Mesendoderm (in vitro differentiated cells): ENCODE measurements at places on chromosomes 5 and 9.

- no peak for DNase-seq
Observed at GRCh38 chr9:82202808-82203207, 214.2 kb downstream of the SPATA31D1 start.

DNA sequence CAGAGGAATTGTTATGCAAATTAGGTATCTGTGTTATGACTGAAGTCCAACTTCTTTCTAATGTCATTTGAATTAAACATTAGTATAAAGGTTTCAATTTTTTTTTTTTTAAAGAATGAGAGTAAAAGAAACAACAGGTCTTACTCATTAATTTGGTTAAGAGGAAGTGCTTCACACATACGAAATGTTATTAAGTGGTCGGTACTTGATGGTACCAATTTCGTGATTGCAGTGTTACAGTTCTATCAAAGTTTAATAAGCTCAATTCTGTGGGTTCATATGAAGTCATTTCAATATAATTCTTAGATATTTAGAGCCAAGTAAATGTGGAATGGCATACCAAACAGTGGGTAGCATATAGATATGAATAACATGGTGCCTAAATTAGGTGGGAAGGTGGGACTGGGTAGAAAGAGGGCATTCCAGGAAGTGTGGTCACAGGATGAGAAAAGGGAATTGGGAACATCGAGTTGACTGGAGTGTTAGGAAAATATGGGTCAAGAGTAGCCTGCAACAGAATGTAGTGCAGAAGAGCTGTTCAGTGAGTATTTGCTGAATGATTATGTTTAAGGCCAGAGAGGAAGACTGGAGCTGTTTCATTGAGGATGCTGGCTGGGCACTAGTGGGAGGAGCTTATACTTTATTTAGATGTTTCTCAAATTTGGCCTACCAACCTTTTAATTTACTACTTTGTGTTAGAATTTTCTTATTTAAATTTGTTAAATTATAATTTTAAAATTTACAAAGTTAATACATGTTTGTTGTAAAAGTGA, 34.1 kb upstream of the DHFR start:
- DNase-seq, result no peak

DNA sequence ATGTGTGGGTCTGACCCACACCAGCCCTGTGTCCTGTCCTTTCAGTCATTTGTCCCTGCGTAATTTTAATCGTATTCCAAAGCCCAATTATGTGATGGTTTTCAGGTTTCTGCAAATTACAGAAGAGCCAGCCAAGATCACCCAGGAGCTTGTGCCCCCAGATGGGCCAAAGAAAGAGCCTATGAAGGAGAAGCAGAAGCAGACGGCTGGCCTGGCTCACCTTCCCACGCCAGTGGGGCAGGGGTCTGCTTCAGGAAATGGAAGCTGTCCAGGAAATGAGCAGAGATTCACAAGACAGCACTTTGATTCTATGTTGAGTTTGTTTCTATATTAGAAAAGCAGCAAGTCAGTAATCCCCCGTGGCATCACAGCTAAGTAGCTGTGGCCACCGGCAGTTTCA, 11.7 kb downstream of the S1PR3 start:
- no peak for DNase-seq

- DNase-seq, result peak; percentile 53
Observed at GRCh38 chr5:118611332-118611945, 376.9 kb downstream of the DTWD2 start.

DNA sequence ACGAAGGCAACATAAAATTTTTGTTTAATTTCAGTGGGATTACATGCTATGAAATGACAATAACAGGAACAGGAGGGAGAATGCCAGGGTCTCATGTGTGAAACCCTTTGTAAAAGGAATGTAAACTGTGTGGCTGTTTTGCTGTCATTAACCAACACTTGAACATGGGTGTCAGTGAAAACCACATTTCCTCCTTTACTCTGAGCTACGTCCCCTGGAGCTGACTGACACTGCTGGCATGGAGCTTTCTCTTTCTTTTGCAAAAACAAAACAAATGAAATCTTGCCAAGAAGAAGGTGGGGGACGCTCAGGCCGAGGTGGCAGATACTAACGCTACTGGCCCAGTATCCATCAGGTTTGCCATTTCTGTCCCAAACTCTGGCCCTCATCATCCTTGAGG, 121.4 kb downstream of the DMRT2 start:
- no peak for DNase-seq

DNA sequence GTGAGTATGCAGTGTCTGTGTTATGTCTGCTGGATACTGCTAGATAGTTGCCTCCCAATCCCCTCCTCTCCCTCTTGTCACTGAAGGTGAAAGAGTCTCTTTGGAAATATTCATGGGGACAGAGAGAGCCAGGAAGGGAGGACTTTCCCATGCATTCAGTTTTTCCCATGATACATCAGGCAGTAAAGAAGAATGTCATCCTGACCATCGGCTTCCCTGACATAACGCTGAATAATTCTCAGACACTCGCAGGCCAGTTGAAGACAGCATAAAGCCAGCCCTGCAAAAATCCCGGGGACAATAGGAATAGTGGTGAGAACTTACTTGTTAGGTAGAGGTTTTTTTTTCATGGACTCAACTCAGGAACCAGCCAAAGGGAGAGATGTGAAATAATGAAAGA, 58.1 kb downstream of the KLF4 start:
- no peak for DNase-seq

- DNase-seq, result peak; percentile 16
Observed at GRCh38 chr9:14654932-14655331, 38.3 kb downstream of the ZDHHC21 start.

GRCh38 chr9:134784577-134785305, 95.9 kb upstream of the FCN2 start:
- no peak for DNase-seq

DNA sequence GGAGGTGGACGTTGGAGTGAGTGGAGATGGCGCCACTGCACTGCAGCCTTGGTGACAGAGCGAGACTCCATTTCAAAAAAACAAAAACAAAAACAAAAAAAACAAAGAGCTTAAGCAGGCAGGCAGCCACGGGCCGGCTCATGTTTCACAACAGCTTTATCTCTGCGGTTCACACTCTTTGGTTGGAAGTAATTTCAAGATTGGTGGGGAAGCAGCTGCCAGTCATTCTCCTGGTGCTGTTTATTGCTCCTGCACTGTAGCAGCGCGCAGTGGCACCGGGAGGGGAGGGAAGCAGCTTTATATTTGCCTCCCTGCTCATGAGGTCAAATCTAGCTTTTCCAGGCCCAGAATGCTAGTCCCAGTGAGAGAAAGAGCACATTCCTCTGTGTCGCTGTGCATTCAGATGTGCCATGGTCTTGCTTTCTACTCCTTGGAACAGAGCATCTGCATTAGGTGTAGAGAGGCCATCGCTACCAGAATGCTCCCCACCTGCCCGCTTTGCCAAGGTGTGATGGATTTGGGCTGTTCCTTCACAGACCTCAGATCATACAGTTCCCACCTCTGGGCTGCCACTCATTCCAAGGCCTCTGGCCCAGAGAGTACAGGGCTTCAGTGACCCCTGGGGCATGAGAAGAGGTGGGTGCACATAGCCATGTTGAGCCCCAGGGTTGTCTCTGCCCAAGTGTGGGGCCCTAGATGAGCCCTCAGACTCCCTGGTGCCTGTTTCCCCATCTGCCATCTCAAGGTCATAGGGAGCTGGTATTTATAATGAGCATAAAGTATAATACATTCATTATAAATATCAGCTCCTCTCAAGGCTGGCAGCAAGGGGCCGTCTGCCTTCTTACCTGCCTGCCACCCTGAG, 270.4 kb downstream of the MED10 start:
- DNase-seq, result no peak

DNA sequence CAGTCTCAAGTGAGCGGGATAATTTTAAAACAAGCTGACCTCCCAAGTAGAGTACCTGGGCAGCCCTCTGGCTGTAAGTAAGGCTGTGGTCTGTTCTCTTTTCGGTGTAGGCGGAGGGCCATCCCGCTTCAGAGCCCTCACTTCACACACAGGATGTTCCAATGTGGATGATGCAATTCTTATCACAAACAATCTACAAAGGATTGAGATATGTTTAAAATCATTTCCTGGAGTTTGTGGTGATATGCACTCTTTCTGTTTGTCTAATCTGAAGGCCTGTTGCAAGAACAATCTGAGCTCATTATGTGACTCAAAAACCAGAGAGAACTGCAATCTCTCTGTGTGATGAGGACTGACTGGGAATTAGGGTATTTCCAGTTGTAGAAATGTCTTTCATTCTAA, 42.5 kb downstream of the ITGA2 start:
- DNase-seq, result peak; percentile 40

GRCh38 chr9:129656795-129657390, 8.6 kb upstream of the PRRX2 start:
- DNase-seq, result no peak

DNA sequence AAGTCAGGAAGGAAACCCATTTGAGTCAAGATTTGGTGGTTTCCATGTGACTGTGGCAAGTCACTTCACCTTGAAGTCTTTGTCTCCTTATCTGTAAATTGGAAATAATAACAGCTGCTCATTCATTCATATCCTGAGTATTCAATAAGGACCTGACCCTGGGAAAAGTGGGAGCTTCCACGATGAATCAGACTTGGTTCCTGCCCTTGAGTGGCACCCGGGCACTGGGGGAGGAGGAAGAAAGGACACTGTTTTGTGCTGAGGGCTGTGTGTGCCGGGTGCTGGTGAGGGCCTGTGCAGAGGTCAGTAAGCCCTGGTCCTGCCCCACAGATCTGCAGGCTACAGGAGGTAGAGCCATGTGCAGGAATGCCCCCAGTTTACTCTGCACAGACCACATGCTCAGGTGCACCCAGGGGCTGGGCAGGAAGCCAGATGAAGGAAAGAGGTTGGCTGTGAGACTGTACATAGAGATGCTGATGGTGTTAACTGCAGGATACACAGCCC, 6.8 kb downstream of the NDST1 start:
- no peak for DNase-seq

- DNase-seq, result no peak
Observed at GRCh38 chr5:170709640-170710039, 73.9 kb upstream of the GABRP start.

DNA sequence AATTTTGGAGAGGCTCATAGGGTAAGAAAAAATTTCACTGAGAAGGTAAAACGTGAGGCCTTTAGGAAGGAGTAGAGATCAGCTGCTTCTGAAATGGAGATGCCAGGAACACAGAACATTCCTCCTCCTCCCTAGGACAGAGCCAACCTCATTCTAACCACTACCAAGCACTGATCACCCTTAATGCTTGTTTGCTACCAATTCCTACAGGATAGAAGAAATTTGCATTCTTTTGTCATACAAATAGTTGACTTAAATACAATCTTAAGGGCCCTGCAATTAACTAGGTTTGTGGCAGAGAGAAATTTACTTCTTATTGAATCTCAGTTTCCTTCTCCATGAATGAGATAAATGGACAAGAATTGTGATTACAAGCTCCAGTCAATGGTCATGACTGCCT, 780.2 kb upstream of the WWC1 start:
- peak; percentile 26 for DNase-seq

DNA sequence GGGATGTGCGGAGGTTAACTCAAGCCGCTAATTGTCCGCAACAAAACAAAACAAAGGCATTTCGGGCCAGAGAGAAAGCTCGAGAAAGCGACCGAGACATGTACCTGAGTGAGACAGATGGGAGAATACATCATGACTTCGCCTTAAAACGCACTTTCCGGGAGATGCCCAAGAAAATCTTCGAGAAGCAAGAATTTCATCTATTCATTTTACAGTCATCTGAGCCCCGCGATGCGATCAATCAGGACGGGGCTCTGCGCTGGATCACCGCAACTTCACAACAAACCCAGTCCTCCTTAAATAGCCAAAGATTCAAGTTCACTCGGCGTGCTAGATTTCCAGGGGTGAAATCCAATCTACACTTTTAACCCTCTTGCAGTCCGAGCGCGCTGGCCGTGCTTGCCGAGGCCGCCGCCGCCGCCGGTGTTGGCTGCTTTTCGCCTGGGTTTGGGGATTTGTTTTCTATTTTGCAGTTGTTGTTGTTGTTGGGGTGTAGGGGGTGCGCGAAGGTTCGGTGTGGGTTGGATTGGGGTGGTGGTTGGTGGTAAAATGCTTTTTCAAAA, 482 bp downstream of the NFIB start:
- DNase-seq, result peak; percentile 83

- DNase-seq, result no peak
Observed at GRCh38 chr5:76737846-76738245, 21.9 kb downstream of the F2R start.

DNA sequence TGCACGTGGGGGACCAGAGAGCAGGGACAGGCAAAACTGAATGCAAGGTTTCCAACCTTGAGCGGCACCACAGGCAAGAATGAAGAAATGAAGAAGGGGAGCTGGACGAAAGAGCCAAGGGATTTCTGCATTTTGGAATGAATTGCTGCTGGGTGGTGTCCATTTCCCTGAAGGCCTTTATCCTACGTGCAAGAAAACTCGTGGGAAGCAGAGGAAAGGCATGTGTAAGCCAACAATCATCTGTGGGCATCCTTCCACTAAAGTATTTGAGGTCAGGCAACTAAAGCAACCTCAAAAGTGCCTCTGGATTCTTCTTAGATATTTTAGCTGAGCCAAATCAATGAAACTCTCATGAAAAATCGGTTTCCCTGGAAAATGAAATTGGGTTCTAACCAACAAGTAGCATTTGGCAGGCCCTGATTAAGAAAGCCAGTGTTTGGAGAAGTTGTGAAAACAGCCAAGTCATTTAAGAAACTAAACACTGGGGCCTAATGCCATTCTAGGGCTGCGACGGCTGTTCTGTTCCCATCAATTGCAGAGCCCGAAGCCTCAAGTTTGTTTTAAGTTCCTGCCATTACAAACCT, 4.7 kb upstream of the TGFBI start:
- no peak for DNase-seq

GRCh38 chr5:96329886-96330529, 103.0 kb downstream of the PCSK1 start:
- DNase-seq, result no peak

DNA sequence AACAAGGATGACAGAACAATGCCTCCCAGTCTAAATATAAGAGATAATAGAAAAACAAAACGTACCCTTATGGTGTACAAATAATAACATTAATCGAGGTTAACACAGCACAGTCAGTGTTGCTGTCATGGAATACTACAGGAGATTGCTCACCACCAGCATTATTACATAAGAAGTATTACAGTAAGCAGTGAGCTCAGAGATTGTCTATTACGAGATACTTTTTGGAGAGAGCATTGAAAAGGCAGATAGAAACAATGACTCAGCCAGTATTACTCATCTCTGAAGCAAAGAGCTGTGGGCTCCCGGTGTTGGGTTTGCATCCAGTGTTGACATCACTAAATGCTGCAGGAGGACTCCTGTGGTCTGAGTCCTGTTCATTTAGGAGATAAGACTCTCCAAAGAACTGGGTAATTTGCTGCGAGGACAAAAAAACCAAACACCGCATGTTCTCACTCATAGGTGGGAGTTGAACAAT, 191.9 kb upstream of the SEMA6A start:
- DNase-seq, result peak; percentile 90

DNA sequence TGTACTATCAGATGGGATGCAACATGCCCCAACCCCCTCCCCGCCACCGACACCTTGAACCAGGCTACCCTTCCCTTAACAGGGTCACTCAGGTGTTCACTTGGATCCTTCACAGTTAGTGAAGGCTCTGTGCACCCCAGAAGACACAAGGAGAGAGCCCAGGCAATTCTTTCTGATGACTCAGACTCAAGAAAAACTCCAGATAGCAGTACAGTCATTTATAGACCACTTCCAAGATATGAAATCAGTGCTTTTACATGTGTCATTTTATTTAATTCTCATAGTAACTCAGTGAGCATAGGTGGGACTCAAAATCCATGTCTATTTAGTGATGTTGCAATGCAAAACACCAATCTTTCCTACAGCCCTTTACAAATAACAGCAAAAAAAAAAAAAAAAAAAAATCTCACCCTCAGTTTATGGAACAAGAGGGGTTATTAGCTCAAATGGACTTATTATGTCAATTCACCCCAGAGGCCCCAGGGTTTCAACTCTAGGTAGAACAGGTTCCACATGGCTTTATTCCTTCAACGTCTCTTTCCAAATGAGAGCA, 71.9 kb downstream of the FOXD1 start:
- DNase-seq, result no peak
